Activated CD4-positive, alpha-beta T cell treated with anti-CD3 and anti-CD28 coated beads, Interleukin-2, amount 50 U/mL, for 16 hours (primary cell): ENCODE measurements at places on chromosomes 16 and 17.

GRCh38 chr17:40364121-40364861 is at the start of gene GJD3:
TSS of gene GJD3 (minus strand) at chr17:40364737. CDS start at chr17:40363815, 922 bp downstream.
- no peak for DNase-seq

GRCh38 chr16:77213542-77214106 is 14.4 kb downstream of the SYCE1L start:
- DNase-seq = no peak

GRCh38 chr16:15897834-15898254 is 9.4 kb upstream of the CEP20 start:
- DNase-seq = peak; percentile 86

DNA sequence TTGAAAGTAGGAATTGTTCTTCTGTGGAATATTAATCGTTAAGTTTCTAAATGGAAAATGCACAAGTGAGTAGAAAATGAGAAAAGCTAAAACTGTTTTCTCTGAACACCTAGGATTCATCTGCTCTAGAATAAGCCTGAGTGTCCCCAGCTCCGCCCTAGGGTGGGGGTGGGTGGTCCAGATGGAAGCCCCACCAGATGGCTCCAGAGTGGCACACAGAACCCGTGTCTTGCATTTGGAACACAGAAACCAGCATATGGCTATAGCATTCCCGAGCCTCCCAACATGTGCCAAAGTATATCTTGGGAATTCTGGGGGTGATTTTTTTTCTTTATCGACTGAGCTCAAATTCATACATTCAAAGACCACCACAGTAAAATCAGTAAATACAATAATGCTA is 517.7 kb upstream of the PSMD7 start:
- DNase-seq = no peak

DNA sequence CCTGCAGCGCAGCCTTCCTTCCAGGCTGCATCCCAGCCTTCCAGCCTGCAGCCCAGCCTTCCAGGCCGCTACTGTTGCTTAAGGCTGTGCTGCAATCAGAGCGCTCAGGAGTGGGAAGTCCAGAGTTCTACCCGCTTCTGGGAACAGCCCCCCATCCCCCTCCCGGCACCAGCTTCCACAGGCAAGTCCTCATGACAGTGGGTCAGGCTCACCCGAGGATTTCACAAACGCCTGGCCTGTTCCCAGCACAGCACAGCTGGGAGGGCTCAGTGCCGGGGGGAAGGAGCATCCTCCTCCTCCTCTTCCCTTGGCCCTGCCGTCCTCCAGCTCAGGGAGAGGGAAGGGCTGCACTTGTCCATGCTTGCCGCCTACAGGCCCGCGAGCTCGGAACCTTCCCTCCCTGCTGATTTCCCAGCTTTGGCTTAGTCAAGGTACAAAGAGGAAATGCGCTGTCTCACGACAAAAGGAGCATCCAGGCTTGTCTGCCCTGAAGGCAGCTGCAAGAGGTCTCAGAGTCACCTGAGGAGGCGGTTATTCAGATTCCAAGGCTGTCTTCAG is 8.3 kb downstream of the SOCS3 start:
- DNase-seq = no peak

GRCh38 chr17:77145224-77145611 is 4.4 kb downstream of the SEC14L1 start:
- DNase-seq = no peak

- DNase-seq = peak; percentile 41
These were observed 9.8 kb upstream of the CSNK1D start for GRCh38 chr17:82283208-82283749.

DNA sequence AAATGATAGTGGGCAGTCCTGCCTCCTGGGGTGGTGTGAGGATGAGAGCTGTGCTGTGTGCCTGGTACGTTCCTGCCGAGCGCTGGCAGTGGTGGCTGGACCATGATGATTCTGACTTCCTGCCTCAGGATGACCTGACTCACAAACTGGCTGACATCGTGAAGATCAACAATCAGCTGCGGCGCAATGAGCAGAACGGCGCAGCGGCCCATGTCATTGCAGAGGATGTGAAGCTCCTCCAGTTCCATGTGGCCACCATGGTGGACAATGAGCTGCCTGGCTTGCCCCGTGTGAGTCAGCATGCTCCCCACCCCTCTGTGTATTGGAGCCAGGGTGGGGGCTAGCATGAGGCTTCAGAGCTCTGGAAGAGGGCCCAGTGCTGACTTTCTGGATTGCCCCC is 13.1 kb downstream of the POLR2A start:
- DNase-seq = no peak

DNA sequence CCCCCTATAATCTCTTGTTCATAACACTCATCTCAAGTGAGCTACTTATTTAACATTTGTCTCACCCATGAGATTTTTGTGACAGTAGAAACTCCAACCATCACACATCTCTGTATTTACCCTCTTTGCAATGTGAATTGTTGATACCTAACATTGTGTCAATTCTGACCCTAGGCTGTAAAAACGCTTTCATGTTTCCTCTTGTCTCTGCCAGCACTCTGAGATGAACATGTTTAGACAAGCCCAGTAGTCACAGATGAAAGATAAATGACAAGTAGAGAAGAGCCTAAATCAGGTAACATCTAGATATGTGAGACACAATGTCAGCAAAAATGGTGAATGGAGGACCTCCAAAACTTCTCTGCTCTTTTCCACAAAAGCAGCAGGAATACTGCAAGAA is 1254.5 kb upstream of the GOT2 start:
- no peak for DNase-seq

DNA sequence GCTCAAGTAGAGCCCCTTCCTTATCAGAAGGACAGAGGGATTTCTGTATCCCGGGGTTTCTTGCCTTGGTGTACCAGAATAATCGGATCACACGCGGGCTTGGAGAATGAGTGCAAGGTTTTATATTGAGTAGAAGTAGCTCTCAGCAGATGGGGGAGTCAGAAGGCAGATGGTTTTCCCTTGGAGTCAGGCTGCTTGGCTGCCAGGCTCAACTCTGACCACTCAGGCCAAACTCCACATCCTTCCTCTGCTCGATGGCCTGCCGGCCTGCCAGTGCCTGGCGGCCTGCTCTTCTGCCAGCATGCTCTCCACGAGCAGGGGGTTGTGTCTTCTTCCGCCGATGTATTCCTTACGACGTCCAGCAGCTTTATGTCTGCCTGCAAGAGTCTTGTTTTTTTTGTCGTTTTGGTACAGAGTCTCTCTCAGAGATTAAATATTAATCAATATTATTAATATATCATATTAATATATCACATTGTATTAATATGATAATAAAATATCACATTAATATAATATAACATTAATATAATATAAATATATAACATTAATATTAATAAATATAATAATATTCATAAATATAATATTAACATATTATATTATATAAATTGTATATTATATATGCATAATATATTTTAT is 229.2 kb upstream of the WSCD1 start:
- no peak for DNase-seq

GRCh38 chr16:58940609-58941008 is 206.5 kb upstream of the GOT2 start:
- no peak for DNase-seq

DNA sequence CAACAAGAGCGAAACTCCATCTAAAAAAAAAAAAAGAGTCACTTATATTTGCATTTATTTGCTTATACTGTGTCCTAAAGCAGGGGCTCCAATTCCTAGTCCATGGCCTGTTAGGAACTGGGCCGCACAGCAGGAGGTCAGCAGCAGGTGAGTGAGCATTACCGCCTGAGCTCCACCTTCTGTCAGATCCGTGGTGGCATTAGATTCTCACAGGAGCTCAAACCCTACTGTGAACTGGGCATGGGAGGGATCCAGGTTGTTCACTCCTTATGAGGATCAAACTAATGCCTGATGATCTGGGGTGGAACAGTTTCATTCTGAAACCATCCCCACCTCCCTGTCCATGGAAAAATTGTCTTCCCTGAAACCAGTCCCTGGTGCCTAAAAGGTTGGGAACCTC is 24.9 kb downstream of the ITGB3 start:
- DNase-seq = no peak

- DNase-seq = no peak
These were observed 55.8 kb downstream of the ZFHX3 start for GRCh38 chr16:72992142-72992601.

- no peak for DNase-seq
These were observed 12.0 kb upstream of the ANKFN1 start for GRCh38 chr17:56141046-56141839.

- DNase-seq = peak; percentile 82
These were observed at the start of gene CTCF for GRCh38 chr16:67562526-67562917. TSS of gene CTCF (plus strand) at chr16:67562526. CDS start at chr16:67610833, 48,307 bp downstream.

- peak; percentile 79 for DNase-seq
These were observed 5.5 kb downstream of the CYLD start for GRCh38 chr16:50747207-50747956.

DNA sequence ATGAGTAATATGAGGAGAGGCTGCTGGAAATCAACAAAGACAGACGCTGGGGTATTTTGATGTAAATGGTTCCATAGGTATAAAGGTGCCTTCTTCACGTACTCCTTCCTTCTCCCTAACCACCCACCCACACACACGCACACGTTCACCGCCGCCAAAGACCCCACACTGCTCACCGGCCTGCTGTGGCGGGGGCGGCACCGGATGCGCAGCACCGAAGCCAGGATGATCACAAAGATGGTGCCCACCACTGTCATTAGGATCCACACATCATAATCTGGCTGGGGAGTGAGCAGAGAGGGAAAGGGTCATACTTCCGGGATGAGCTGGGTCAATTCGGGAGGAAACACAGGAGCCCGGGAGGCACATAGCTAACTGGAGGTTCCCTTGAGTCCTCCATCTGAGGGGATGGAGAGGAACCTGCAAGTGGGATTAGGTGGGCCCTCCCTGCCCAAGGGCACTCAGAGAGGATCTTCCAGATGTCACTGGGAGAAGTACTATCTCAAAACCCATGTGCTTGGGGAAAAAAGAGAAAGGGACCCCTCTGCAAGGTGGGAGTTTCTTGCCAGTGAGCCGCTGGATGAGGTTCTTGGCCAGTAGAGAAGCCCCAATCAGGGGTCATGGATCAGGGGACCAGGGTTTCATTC is 10.5 kb upstream of the SUPT4H1 start:
- DNase-seq = no peak

DNA sequence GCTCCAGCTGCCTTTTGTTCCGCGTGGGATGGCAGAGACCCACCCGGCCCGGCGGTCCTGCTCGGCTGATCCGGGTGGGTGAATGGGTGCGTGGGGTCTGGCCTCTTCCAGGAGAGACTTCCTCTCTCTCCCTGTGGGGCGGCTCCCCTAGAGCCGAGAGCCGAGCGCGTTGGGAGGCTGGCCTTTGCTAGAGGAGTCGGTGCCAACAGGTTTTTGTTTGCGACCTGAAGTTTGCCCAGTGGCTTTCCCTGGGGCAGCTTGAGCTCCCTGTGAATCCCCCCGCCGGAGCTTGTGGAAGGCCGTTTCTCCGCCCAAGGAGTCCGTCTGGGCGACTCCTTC is 970 bp downstream of the EPN2 start:
- no peak for DNase-seq
